ENCODE measurements at places on chromosomes 11 and 22. TPM values are rescaled to one million over a fixed set of nuclear protein-coding genes. Genes with fewer than 3 reads are reported as not detected.

- H3K4me1 ChIP-seq, result peaks cover 57% of the 10 kb centered on the region
- no peaks in the 10 kb centered on the region for H3K27me3 ChIP-seq
- H3K27ac ChIP-seq, result peak overlapping the region; percentile 40
- no peak overlapping the region for H3K4me3 ChIP-seq
These were observed 54.1 kb upstream of the RRM1 start for GRCh38 chr11:4040461-4040860.

DNA sequence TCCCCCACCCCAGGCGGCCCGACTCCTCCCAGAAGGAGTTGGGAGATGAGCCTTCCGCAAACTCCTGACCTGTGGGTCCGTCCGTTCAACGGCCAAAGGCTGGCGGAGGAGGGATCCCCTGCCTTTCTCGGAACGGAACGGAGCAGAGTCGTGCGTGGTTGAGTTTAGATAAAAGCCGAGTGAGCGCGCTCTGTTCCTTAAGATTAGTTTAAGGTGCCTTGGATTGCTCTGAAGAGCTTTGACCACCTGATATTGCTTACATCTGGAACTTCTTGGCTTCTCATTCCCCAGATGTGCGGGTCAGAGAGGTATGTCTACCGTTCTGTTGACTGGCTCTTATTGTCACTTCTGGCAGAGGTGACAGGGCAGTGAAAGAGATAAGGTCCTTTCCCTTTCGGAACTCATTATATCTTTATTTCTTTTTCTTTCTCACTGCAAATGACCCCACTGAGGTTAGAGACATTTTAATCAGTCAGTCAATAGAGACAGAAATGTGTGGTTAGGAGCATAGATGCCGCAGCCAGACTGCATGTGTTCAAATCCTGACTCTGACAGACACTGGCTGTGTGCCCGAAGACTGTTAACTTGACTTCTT is at the start of gene TRIM6:
TSS of gene TRIM6 (plus strand) at position 31 of the 595 bp plus-strand sequence. CDS start at position 292, 261 bp downstream.
- H3K4me1 ChIP-seq, result peaks cover 5% of the 10 kb centered on the region
- no peak for DNase-seq

DNA sequence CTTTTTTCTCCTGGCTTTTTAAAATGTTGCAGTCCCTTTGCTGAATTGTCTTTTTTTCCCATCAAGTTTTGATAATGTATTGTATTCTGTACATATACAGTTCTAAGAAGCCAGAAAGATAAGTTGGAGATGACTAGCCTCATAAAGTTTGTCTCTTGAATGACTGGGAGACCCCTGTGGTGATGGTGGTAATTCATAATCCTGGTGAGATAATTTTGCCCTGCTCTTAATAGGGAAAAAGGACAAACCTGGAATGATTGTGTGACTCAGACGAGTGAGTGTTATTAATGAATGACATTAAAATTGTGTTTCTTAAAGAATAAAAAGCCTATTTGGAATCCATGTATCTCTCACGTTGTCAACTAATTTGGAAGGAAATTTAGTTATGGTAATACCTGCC is 1.2 kb downstream of the HIKESHI start:
- DNase-seq, result no peak
- peak overlapping the region; percentile 99 for H3K27ac ChIP-seq
- no peaks in the 10 kb centered on the region for H3K27me3 ChIP-seq
- peaks cover 4% of the 10 kb centered on the region for H3K36me3 ChIP-seq

DNA sequence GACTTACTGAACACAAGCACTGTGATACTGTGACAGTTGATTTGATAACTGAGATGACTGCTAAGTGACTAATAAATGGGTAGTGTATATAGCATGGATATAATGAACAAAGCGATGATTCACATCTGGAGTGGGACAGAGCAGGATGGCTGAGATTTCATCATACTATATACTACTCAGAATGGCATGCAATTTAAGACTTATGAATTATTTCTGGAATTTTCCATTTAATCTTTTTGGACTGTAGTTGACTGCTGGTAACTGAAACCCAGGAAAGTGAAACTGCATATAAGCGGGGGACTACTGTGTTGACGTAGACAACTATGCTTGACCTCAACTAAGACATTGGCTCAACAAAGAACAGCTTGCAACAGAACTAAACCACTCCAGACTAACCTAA is 20.0 kb upstream of the NUCB2 start:
- DNase-seq, result no peak
- no peak overlapping the region for H3K4me3 ChIP-seq
- no peaks in the 10 kb centered on the region for H3K36me3 ChIP-seq
- H3K4me1 ChIP-seq, result peaks cover 7% of the 10 kb centered on the region
- no peak overlapping the region for H3K27ac ChIP-seq
- H3K27me3 ChIP-seq, result no peaks in the 10 kb centered on the region

GRCh38 chr11:43504316-43504950 is 145.7 kb downstream of the TTC17 start:
- H3K27me3 ChIP-seq, result peaks cover 8% of the 10 kb centered on the region
- H3K36me3 ChIP-seq, result peaks cover 5% of the 10 kb centered on the region
- H3K27ac ChIP-seq, result no peak overlapping the region

- H3K4me1 ChIP-seq, result no peaks in the 10 kb centered on the region
- no peak overlapping the region for H3K4me3 ChIP-seq
- no peaks in the 10 kb centered on the region for H3K36me3 ChIP-seq
- H3K27ac ChIP-seq, result no peak overlapping the region
- DNase-seq, result no peak
These were observed 666.7 kb upstream of the RAG2 start for GRCh38 chr11:37264783-37265182.

GRCh38 chr22:42007922-42008321 is 9.3 kb downstream of the WBP2NL start:
- no peak overlapping the region for H3K27ac ChIP-seq
- no peak for DNase-seq
- H3K4me1 ChIP-seq, result no peaks in the 10 kb centered on the region
- no peaks in the 10 kb centered on the region for H3K36me3 ChIP-seq
- H3K27me3 ChIP-seq, result peaks cover 6% of the 10 kb centered on the region

DNA sequence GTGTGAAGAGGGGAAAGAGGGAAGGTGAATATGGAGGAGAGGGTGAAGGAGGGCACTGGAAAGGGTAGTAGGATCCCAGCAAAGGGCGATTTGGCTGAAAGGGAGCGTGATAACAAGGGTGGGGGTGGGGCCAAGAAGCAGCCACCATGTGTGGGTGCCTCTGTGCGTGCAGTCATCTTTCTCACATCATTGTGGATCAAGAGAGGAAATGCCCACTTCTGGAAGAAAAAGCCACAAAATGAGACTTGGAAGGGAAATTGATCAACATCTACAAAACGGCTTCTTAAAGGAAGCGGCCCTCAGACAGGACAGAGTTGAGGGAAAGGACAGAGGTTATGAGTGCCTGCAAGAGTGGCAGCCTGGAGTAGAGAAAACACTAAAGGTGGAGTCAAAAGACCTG is 1.2 kb upstream of the CXCR5 start:
- H3K4me3 ChIP-seq, result no peak overlapping the region
- H3K27me3 ChIP-seq, result no peaks in the 10 kb centered on the region
- no peak for DNase-seq
- H3K27ac ChIP-seq, result peak overlapping the region; percentile 81
- H3K4me1 ChIP-seq, result peaks cover 31% of the 10 kb centered on the region

DNA sequence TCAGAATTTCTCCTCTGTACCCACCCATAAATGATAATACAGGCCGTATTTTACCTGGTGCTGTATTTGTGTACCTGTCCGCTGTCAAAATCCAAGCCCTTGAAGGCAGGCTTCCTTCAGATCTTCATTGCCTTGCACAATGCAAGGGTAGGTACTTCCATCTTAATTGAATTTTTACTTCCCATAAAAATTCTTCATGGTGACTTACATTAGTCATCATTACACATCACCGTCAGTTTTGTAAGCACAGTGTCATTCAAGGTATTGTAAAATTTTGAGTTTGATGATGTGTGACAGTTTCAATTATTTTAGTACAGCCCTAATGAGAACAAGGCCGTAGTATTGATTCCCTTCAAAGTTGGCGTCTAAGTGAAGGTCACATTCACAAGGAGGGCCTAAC is 770 bp upstream of the TSG101 start:
- peak overlapping the region; percentile 99 for H3K4me3 ChIP-seq
- peak; percentile 35 for DNase-seq
- H3K27ac ChIP-seq, result peak overlapping the region; percentile 100
- peaks cover 20% of the 10 kb centered on the region for H3K4me1 ChIP-seq
- peaks cover 17% of the 10 kb centered on the region for H3K36me3 ChIP-seq

GRCh38 chr22:29108137-29108536 is 35.3 kb downstream of the KREMEN1 start:
- H3K4me1 ChIP-seq, result no peaks in the 10 kb centered on the region
- H3K36me3 ChIP-seq, result no peaks in the 10 kb centered on the region
- H3K27me3 ChIP-seq, result peaks cover 8% of the 10 kb centered on the region
- no peak overlapping the region for H3K27ac ChIP-seq
- DNase-seq, result no peak
- H3K4me3 ChIP-seq, result no peak overlapping the region

GRCh38 chr11:99188221-99188620 is 167.5 kb downstream of the CNTN5 start:
- no peak overlapping the region for H3K27ac ChIP-seq
- no peaks in the 10 kb centered on the region for H3K4me1 ChIP-seq

- peak overlapping the region; percentile 41 for H3K4me3 ChIP-seq
- no peak overlapping the region for H3K27ac ChIP-seq
- no peak for DNase-seq
- no peaks in the 10 kb centered on the region for H3K36me3 ChIP-seq
These were observed 4.9 kb downstream of the PNPLA3 start for GRCh38 chr22:43928468-43928867.

DNA sequence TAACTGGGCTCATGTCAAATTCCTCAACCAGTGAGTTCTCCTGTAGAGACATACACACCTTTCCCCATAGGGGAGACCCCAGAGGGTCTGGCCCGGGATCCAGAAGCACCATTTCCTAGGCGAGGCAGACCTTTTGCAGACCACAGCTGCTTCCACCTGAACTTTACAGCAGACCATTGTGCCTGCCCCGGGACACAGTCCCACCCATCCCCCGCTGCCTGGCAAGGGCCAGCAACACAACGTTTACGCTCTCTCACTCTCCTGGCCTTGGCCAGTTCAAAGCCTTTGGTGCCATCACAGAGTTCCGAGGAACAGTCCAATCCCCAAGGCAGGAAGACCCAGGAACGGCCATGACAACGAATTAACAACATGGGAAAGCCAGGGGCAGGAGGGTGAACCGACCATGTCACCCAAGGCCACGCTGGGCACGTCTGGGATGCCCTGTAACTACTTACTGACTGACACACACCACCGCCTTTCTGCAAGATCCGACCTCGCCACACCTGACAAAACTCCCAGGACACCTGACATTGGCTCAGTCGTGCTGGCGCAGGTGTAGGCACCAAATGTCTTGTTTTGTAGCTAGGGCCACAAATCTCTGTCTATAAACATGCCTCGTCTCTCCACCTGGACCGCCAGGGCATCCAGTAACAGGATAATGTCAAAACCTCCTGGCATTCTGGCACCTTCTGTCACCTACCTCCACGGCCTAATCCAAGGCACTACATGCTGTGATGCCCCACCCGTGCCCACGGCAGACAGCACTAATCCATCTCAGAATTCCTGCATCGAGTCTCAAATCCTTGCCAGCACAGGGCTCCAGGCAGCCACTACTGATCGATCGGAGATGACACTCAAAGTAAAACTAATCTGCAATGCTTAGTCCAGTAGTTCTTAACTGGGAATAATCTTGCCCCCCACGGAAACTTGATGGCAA is 51.3 kb downstream of the MYH9 start:
- H3K36me3 ChIP-seq, result peaks cover 29% of the 10 kb centered on the region
- no peaks in the 10 kb centered on the region for H3K27me3 ChIP-seq
- DNase-seq, result no peak
- peak overlapping the region; percentile 96 for H3K27ac ChIP-seq
- peaks cover 96% of the 10 kb centered on the region for H3K4me1 ChIP-seq
- H3K4me3 ChIP-seq, result peak overlapping the region; percentile 91

DNA sequence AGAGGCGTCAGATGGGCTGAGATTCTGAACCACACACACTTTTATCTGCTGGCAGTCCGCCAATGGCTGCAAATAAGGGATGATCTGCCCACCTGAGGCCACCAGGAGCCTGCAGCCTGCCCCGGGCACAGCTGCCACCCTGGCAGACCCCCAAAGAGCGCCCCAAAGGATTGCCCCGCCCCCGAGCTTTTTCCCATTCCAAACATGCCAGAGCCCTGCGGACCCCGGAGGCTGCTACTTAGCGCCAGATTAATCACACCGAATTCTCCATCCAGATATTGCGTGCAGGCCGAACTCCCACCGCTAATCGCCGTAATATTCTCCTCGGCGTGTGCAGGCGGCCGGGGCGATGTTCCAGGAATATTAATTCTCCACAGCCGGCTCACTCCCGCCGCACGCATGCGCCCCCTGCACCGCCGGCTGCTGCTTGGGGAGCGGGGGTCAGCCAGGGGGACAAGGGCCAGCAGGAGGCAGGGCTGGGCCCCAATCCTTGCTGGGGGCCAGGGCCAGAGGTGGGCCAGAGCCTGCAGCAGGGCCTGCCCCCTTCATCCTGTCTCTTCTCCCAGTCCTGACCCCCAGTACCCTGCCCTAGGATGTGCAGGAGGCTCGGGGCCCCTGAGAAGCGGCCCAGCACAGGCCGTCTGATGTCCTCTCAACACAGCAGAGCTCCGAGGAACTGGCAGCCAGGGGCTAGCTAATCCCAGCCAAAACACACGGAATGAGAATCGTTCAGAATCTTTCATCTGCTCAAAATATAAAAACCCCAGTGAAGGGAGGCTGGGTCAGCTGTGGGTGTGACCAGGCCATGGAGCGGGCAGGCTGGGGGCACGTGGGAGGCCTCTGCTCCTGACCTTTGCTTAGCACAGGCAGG is 19.5 kb upstream of the TCF20 start:
- H3K27me3 ChIP-seq, result peaks cover 2% of the 10 kb centered on the region
- peaks cover 42% of the 10 kb centered on the region for H3K4me1 ChIP-seq
- H3K4me3 ChIP-seq, result no peak overlapping the region
- DNase-seq, result no peak
- no peaks in the 10 kb centered on the region for H3K36me3 ChIP-seq
- no peak overlapping the region for H3K27ac ChIP-seq

DNA sequence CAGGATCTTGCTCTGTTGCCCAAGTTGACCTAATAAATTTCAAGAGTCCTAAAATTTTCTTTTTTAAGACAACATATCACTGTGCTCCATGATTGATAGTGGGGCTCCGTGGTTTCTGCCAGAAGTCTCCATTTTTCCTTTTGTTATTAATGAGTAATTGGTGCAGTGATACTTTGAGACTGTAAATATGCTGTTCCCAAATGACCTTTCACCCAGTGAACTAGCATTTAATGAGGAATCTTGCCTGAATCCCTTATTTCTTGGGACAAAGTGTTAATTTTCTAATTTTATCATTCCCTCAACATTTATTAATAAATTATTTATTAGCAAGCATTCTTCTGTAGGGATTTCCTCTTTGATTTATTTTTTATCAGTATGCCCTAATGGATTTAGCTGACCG is 2.3 kb upstream of the DHCR7 start:
- H3K4me1 ChIP-seq, result peaks cover 66% of the 10 kb centered on the region
- H3K36me3 ChIP-seq, result peaks cover 13% of the 10 kb centered on the region
- peak overlapping the region; percentile 94 for H3K4me3 ChIP-seq
- H3K27me3 ChIP-seq, result no peaks in the 10 kb centered on the region
- DNase-seq, result no peak

GRCh38 chr11:121385688-121386087 is 66.4 kb upstream of the SORL1 start:
- H3K4me1 ChIP-seq, result peaks cover 1% of the 10 kb centered on the region
- no peak for DNase-seq
- no peaks in the 10 kb centered on the region for H3K36me3 ChIP-seq
- no peaks in the 10 kb centered on the region for H3K27me3 ChIP-seq
- H3K27ac ChIP-seq, result no peak overlapping the region

The F2 gene
- not detected for total RNA-seq

The DEFB131B gene
- total RNA-seq, result not detected

The WBP2NL gene
- 4.6 TPM for total RNA-seq

The APOBEC3H gene
- total RNA-seq, result not detected

Data from naive thymus-derived CD8-positive, alpha-beta T cell (primary cell).